ENCODE measurements at places on chromosomes 12 and 14.

GRCh38 chr12:87687362-87687761, 341.8 kb downstream of the C12orf50 start:
- no peaks in the 10 kb centered on the region for H3K4me1 ChIP-seq
- H3K36me3 ChIP-seq: no peaks in the 10 kb centered on the region
- no peak overlapping the region for H3K27ac ChIP-seq
- DNase-seq: no peak

- peaks cover 53% of the 10 kb centered on the region for H3K27me3 ChIP-seq
- H3K27ac ChIP-seq: no peak overlapping the region
- DNase-seq: no peak
- H3K36me3 ChIP-seq: no peaks in the 10 kb centered on the region
Measured at GRCh38 chr14:76330411-76331327, 45.3 kb upstream of the ESRRB start.

DNA sequence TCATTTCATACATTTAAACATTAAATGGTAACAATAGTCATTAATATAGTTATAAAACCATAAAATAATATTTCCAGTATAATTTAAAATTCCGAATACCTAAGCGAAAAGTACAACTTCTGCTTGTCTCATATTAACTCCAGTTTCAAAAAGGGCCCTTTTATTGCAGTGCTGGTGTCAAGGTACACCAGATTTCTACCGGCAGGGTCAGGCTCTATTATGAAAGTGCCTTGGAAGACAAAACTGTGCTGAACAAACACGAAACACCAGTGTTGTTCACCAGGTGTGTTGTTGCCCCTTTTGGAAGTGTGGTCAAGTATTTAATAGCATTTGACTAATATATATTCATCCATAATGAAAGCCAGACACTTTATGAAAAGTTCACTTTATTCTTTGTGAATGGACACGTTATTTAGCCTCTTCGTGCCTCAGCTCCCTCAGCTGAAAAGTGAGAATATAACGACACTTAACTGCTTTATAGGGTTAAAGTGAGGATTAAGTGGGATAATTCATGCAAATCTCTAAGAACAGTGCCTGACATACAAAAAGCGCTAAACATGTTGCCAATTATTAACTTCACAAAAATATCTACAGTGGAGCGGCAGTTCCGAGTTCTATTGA, 20.3 kb upstream of the GNS start:
- H3K27ac ChIP-seq: peak overlapping the region; percentile 87
- DNase-seq: peak; percentile 27
- peaks cover 38% of the 10 kb centered on the region for H3K4me1 ChIP-seq
- no peaks in the 10 kb centered on the region for H3K36me3 ChIP-seq

DNA sequence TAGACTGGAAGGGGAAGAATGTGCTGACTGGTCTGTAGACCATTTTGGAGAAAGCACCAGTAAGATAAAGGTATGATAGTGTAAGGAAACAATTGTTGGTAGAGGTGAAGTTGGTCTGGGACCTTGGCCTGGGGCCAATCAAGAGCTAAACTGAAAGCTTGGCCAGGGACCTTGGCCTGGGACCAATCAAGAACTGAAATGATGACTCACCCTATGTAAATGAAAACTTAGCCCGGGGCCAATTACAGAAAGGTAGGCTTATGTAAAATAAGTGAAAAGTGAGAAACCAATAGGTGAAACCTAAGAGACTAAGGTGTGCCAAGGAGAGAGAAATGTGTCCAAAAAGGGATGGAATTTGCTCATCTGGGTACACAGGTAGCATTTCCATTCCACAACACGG, 776.0 kb downstream of the C12orf50 start:
- no peaks in the 10 kb centered on the region for H3K36me3 ChIP-seq
- DNase-seq: no peak
- no peak overlapping the region for H3K4me3 ChIP-seq
- no peaks in the 10 kb centered on the region for H3K27me3 ChIP-seq
- no peak overlapping the region for H3K27ac ChIP-seq
- H3K4me1 ChIP-seq: no peaks in the 10 kb centered on the region

DNA sequence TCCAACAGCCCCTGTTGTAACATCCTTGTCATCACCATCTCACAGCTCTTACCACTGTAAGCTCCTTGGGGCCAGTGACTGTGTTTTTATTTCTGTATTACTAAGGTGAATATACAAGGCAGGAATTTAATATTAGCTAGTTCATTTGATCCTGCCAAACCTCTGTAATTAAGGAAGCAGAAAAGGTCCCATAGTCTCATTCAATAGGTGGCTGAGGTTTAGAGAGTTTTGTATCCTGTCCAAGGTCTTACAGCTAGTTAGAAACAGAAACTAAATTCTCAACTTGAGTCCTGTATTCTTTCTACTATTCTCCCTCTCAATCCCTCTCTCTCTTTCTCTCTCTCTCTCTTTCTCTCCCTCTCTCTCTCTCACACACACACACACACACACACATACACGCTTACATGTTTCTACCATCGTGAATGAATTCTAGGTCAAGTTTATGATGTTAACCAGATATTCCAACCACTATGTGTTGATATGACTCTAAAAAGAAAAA, 543 bp upstream of the GLIPR1 start:
- H3K4me1 ChIP-seq: peaks cover 24% of the 10 kb centered on the region
- peak overlapping the region; percentile 85 for H3K27ac ChIP-seq
- no peaks in the 10 kb centered on the region for H3K27me3 ChIP-seq
- H3K36me3 ChIP-seq: no peaks in the 10 kb centered on the region

DNA sequence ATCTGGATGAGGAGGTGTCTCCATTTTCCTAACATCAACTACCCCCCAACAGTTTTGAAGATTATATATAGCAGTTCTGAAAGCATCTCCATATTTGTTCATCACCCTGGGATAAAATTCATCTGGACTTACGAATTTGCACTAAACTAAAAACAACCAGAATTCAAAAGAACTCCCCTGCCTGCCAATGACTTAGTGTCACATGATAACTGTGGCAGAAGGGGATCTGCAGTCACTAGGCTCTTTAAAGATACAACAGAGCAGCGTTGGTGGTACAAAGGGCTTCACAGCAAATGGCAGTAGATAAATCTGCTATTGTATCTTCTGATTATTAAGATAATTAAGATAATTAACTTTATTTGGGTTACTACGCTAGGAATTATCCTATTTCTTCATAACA, 30.1 kb downstream of the GPR135 start:
- H3K27me3 ChIP-seq: no peaks in the 10 kb centered on the region
- no peak overlapping the region for H3K4me3 ChIP-seq
- DNase-seq: no peak
- no peaks in the 10 kb centered on the region for H3K4me1 ChIP-seq
- H3K36me3 ChIP-seq: no peaks in the 10 kb centered on the region
- no peak overlapping the region for H3K27ac ChIP-seq

DNA sequence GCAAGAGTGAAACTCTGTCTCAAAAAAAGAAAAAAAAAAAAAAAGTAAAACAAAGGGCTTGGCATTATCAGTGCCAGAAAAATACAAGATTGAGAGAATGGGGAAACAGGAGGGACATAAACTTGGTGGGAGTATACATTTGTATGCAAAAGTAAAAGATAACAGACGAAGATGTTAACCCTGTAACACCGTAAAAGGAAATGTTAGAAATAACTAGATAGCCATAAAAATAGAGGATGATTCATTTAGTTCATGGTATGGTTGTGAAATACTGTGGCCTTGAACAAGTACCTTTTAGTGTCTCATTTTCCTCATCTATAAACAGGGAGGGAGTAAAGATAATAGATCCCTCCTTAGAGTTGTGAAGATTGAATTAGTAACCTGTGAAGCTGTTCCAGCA, 33.3 kb downstream of the ATP2A2 start:
- H3K4me3 ChIP-seq: no peak overlapping the region
- peak overlapping the region; percentile 49 for H3K27ac ChIP-seq
- no peak for DNase-seq
- peaks cover 10% of the 10 kb centered on the region for H3K36me3 ChIP-seq
- peaks cover 84% of the 10 kb centered on the region for H3K4me1 ChIP-seq

- H3K27ac ChIP-seq: no peak overlapping the region
- H3K27me3 ChIP-seq: no peaks in the 10 kb centered on the region
- no peak overlapping the region for H3K4me3 ChIP-seq
- H3K4me1 ChIP-seq: no peaks in the 10 kb centered on the region
Measured at GRCh38 chr14:99889268-99889667, 96.1 kb downstream of the EML1 start.

DNA sequence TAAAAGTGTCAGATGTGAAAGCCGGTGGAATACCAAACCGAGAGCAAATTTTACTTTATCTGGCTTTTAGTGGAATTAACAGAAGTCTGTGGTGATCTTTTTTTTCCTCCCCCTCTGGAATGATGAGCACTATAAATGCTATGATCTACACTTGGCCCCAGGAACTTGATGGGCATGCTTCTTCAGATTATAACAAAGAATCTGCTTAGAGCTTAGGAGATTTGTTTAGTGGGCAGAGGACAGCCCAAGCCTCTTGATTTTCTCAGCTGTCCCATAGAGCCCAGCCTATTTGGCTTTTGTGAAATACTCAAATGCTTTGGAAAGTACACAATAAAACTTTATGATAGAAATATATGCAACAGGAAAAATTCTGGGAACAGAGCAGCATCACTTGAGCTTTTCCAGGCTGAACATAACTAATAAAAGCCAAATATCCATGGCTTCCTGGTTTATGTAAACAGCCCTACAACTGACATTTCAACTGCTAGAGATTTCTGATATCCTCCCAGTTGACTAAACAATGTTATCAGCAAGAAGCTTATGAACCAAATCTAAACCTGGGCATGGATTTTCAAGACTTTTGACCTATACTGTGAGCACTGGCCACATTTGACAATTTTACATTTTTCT, 149.6 kb downstream of the PLXNC1 start:
- no peak overlapping the region for H3K4me3 ChIP-seq
- H3K27ac ChIP-seq: no peak overlapping the region
- DNase-seq: no peak
- no peaks in the 10 kb centered on the region for H3K27me3 ChIP-seq
- H3K36me3 ChIP-seq: no peaks in the 10 kb centered on the region

DNA sequence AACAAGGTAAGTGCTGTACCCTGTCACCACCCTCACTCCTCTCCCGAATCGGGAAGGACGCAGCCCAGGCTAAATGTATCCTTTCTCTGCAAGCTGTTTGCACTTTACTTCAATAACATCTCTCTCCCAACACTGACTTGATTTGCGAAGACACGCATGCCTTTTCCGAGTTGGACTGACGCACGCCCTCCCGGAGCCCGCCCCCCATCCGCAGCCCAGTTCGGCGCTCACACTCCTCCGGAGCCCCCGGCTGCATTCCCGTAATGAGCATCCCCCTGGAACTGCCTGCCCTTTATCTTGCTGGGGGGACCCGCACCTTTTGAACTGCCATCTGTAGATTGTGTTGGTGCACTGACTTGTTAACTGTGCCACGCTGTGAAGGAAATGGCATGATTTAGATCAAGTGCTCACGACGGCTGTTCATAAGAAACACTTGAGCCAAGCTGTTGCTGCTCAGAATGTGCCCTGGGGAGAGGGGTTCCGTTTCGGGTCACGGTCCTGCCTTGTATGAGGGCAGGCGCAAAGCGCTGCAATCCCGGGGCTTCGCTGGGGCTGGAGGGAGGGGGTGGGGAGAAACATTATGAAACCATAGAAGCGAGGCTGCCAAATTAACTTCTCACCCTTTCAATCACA, 176.6 kb upstream of the CDKN3 start:
- no peak for DNase-seq
- no peak overlapping the region for H3K27ac ChIP-seq
- H3K36me3 ChIP-seq: no peaks in the 10 kb centered on the region
- H3K4me3 ChIP-seq: peak overlapping the region; percentile 43
- H3K27me3 ChIP-seq: peaks cover 28% of the 10 kb centered on the region
- H3K4me1 ChIP-seq: peaks cover 18% of the 10 kb centered on the region

DNA sequence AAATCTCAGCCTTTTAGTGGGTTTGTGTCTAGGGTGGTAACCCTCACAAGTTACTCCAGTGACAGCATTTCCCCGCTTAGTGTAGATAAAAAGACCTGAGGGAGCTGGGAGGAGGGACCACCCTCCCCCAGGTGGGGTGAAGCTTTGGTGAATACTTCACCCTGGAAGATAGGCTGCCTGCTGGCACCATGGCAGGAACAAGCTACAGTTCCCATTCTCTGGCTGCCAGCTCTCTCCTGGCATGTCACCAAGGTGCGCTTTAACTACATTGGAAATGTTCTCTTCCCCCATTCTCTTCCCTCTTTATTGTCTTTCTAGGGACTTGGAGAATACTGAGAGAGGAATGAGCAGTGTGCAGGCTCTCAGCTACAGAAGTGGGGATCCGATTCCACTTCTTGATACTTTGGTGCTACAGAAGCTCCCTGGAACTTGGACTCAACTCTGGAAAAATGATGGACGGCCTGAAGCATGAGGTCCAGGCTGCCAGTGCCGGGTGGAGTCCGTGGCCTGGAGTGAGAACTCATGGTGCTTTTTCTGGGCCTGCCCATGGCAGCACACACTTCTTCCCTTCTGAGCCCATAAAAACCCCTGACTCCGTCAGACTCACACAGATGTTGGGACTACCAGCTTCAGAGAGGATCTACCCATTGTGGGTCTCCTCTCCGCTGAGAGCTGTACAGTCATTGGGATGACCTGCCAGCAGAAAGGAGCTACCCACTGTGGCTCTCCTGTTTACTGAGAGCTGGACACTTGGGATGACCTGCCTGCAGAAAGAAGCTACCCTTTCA, 198.0 kb downstream of the ADGRD1 start:
- no peak for DNase-seq
- no peaks in the 10 kb centered on the region for H3K36me3 ChIP-seq
- H3K4me1 ChIP-seq: no peaks in the 10 kb centered on the region
- peaks cover 5% of the 10 kb centered on the region for H3K27me3 ChIP-seq

DNA sequence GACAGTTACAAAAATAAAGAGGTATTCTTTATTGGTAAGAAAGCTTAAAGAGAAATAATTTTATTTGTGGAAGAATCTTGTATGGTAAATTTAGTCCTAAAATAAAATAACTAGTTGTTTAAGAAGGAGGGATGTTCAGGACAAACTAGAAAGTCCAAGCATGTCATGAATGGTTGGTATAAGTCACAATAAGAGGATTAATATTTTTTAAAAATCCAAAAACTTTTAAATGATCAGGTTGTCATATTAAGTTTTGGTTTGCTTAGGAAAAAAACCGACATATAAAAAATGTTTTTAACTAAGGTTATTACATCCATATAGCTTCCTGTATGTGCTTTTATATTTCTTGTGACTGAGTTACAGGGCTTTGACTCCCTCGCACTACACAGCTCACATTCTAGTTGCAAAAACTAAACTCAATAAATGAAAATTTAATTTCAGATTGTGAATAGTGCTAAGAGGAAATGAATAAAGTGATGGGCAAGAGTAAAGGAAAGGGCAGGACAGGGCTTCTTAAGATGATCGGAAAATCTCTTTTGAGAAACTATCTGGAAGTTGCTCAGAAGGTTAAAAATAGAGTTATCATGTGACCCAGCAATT, 80.7 kb upstream of the METAP2 start:
- H3K4me3 ChIP-seq: no peak overlapping the region
- H3K4me1 ChIP-seq: no peaks in the 10 kb centered on the region
- H3K36me3 ChIP-seq: no peaks in the 10 kb centered on the region
- no peaks in the 10 kb centered on the region for H3K27me3 ChIP-seq
- no peak overlapping the region for H3K27ac ChIP-seq

Data from stomach (tissue), 19 donors.